ENCODE measurements at places on chromosomes 7 and 10. TPM values are rescaled to one million over a fixed set of nuclear protein-coding genes. Genes with fewer than 3 reads are reported as not detected.

GRCh38 chr10:108385963-108386362 lies 1221.5 kb upstream of the SORCS1 start:
- H3K36me3 ChIP-seq, result no peaks in the 10 kb centered on the region
- H3K27ac ChIP-seq, result no peak overlapping the region
- no peak overlapping the region for H3K4me3 ChIP-seq
- no peaks in the 10 kb centered on the region for H3K4me1 ChIP-seq
- no peaks in the 10 kb centered on the region for H3K27me3 ChIP-seq
- no peak for DNase-seq

STOX1 gene
- 0.22 TPM for total RNA-seq

GRCh38 chr10:106387063-106387462 lies 777.4 kb downstream of the SORCS1 start:
- no peaks in the 10 kb centered on the region for H3K27me3 ChIP-seq
- no peak overlapping the region for H3K27ac ChIP-seq
- no peak for DNase-seq
- no peak overlapping the region for H3K4me3 ChIP-seq

DNA sequence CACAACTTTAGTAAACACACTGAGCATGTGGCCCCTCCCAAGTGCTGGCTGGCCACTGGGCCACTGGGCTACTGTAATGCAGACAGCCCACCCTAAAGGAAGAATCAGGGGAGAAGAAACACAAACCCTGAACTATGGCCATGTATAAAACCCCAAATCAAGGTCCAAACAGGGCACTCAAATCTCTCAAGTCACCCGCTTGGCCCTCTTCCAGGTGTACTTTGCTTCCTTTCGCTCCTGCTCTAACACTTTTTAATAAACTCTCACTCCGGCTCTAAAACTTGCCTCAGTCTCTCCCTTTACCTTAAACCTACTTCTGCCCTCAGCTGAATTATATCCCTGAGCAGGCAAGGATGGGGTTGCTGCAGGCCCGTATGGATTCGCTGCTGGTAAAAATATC lies 72.6 kb downstream of the TPK1 start:
- H3K4me1 ChIP-seq, result peaks cover 2% of the 10 kb centered on the region
- H3K36me3 ChIP-seq, result peaks cover 23% of the 10 kb centered on the region
- no peak overlapping the region for H3K27ac ChIP-seq
- H3K4me3 ChIP-seq, result no peak overlapping the region
- no peak for DNase-seq
- H3K27me3 ChIP-seq, result no peaks in the 10 kb centered on the region

GRCh38 chr10:58335306-58336005 lies 650 bp downstream of the UBE2D1 start:
- peaks cover 34% of the 10 kb centered on the region for H3K4me1 ChIP-seq
- DNase-seq, result peak; percentile 42
- H3K36me3 ChIP-seq, result peaks cover 14% of the 10 kb centered on the region
- peak overlapping the region; percentile 91 for H3K4me3 ChIP-seq
- no peaks in the 10 kb centered on the region for H3K27me3 ChIP-seq
- peak overlapping the region; percentile 69 for H3K27ac ChIP-seq

GRCh38 chr7:5381071-5381772 lies 42.4 kb downstream of the TNRC18 start:
- H3K4me3 ChIP-seq, result no peak overlapping the region
- no peaks in the 10 kb centered on the region for H3K27me3 ChIP-seq
- H3K4me1 ChIP-seq, result peaks cover 25% of the 10 kb centered on the region
- peaks cover 7% of the 10 kb centered on the region for H3K36me3 ChIP-seq

DNA sequence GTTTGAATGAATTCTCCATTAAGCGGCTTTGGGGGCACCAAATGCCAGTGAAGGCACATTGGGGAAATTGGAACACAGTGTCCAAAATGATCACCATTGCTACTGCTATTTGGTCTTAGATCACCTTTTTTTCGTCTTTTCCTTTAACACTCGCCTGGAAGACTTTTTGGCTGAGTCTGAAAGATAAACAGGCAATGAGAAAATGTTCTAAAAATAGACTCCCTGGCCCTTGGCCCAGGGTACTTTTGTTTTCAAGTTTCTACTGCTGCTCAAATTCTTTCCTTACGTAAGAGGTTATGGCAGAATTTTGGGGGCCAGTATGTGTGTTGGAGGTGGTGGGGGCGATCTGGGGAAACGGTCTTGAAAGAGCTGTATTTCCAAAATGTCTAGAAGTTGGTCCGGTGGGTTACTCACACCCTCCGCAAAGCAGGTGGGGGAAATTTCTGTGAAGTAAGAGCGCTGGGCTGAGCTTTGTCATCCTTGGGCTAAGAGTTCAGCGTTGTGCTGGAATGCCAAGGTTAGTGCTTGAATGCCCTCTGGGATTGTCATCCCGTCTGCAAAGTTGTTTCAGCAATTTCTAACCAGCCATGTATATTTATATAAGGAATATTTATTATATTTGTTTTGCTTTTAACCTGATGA lies 1.3 kb upstream of the ITPRIP start:
- peaks cover 31% of the 10 kb centered on the region for H3K4me1 ChIP-seq
- peak overlapping the region; percentile 100 for H3K27ac ChIP-seq
- no peaks in the 10 kb centered on the region for H3K27me3 ChIP-seq
- peaks cover 15% of the 10 kb centered on the region for H3K36me3 ChIP-seq
- no peak for DNase-seq

DNA sequence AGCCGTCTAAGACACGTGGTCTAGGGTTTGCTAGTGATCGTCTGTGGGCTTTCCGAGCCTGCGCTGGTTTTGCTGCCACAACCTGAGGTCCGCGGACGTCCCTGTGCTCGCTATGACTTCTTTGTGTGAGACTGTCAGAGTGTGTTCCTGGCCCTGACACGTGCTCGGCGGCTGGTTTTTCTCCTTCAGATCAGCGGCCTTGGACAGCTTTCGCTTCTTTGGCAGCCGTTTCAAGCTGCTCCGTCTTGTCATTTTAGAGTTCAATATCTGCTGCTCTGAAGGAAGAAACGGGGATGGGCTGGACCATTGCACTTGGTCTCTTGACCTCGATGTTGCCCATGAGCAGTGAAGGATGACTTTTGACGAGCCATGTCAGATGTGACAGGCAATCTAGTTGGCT lies 147.3 kb downstream of the MGMT start:
- no peak overlapping the region for H3K27ac ChIP-seq
- no peaks in the 10 kb centered on the region for H3K4me1 ChIP-seq
- no peaks in the 10 kb centered on the region for H3K27me3 ChIP-seq
- peaks cover 51% of the 10 kb centered on the region for H3K36me3 ChIP-seq
- DNase-seq, result no peak

DNA sequence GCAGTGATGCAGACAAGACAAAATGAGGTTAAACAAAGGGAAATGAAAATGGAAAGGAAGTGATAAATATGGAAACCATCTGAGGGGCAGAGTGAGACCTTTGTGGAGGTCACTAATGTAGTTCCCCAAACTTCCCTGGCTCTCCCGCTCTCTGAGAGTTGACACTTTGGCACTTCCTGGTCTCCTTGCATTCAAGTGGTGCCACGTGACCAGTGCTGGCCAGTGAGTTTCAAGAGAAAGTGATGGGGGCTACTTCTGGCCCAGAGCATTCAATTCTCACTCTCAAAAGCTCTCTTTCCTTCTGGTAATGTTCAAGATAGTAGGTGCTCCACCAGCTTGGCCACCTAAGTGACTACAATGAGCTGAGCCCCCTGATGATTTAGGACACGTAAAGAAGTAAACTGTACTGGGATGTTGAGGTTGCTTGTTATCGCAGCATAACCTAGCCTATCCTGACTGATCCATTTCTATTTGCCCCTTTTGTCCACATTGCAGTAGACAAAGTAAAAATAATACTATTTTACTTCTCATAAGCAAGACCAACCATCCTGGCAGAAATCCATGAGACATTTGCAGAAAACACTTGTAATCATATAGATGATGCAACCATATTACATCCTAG lies 242.0 kb upstream of the YAE1 start:
- H3K27ac ChIP-seq, result no peak overlapping the region
- no peaks in the 10 kb centered on the region for H3K4me1 ChIP-seq
- no peaks in the 10 kb centered on the region for H3K36me3 ChIP-seq
- no peak overlapping the region for H3K4me3 ChIP-seq
- no peak for DNase-seq

DNA sequence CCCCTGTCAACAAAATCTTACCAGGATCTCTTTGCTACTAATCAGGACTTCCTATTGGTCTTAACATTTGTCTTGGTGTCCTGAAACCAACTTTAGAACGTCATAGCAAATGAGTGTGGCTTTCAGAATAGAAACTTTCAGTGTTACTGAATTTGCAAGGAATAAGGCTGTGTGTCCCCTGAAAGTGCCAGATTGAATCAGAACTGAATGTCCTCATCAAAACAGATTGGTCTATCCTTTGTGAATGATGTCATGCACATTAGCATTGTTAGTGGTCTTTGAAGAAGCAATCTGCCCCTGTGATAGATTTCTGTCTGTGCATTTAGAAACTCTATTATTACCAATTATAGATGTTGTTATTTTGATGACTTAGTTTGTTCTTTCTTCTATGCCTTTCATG lies 119.9 kb downstream of the AGMO start:
- no peak overlapping the region for H3K4me3 ChIP-seq
- H3K4me1 ChIP-seq, result no peaks in the 10 kb centered on the region
- DNase-seq, result no peak
- H3K36me3 ChIP-seq, result no peaks in the 10 kb centered on the region
- no peak overlapping the region for H3K27ac ChIP-seq

DNA sequence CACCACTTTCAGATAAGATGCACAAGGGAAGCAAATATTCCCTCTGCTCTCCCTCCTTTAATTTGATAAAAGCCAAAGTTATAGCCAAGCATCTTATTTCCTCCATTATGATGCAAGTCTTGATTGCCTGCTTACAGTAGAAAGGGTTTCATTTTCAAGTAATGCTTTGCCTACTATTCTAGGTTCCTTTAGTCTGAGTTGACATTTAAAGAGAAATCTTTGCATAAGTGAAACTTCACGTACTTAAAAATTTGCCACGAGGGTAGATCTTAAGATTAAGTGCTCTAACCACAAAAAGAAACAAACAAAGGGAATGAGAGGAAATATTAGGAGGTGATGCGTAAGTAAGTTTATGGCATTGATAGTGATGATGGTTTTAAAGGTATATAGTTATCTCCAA lies 78.1 kb upstream of the VWDE start:
- H3K4me3 ChIP-seq, result no peak overlapping the region
- no peak for DNase-seq
- H3K4me1 ChIP-seq, result peaks cover 12% of the 10 kb centered on the region
- peak overlapping the region; percentile 10 for H3K27ac ChIP-seq
- no peaks in the 10 kb centered on the region for H3K36me3 ChIP-seq
- no peaks in the 10 kb centered on the region for H3K27me3 ChIP-seq

SLC16A9 gene
- 1.3 TPM for total RNA-seq

FKBP6 gene
- total RNA-seq, result not detected

DNA sequence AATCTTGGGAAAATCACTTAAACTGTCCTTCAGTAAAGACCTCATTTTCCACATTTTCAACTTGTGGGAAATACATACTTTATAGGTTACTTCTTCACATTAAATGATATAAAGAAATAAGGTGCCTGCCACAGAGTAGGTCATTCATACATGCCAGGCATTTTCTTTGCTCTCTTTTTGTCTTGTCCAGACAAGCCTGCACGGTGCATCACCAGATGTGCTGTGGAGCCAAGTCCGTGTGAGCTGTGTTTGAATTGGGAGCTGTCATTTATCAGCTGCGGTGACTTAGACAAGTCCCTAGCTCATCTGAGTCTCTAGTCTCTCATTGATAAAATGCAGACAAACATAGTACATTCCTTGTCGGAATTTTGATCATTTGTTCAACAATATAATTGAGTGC lies 432.9 kb downstream of the SORCS3 start:
- H3K4me1 ChIP-seq, result no peaks in the 10 kb centered on the region
- H3K27ac ChIP-seq, result no peak overlapping the region
- no peaks in the 10 kb centered on the region for H3K36me3 ChIP-seq
- H3K4me3 ChIP-seq, result no peak overlapping the region
- H3K27me3 ChIP-seq, result peaks cover 4% of the 10 kb centered on the region
- no peak for DNase-seq

PLPP4 gene
- not detected for total RNA-seq

DNA sequence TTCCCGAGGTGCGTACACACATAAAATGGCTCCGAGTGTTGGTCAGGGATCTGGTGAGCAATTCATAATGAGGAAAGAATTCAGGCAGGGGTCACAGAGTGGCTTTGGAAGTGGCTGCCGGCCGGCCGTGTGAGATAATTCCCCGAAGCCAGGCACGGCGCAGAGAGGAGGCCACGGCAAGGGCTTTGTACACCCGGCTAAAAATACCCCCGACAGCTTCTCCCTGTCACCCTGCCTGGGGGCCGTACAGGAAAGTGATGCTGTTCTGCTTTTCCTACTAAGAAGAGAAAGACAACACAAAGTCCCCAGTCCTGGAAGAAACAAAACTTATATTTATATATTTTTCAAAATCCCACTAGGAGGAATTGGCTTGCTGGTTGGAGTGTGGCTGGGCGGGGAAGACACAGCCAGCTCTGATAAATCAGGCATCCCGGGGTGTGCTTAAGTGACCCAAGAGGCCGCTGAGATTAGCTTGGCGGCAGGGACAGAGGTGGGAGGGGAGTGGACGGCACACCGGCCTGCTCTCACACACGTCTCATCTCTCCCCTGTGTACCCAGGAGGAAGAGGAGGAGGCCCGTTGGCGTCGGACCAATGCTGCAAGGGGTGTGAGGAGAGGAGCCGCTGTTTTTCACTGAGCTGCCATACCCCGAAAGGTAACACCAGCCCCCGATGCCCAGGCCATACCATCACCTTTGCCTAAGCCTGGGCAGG lies 70.5 kb downstream of the ZMIZ1 start:
- peaks cover 40% of the 10 kb centered on the region for H3K4me1 ChIP-seq
- H3K27ac ChIP-seq, result no peak overlapping the region
- DNase-seq, result no peak
- H3K27me3 ChIP-seq, result no peaks in the 10 kb centered on the region
- no peak overlapping the region for H3K4me3 ChIP-seq

GRCh38 chr7:43785420-43785819 lies 26.9 kb downstream of the BLVRA start:
- no peak overlapping the region for H3K27ac ChIP-seq
- DNase-seq, result no peak
- H3K27me3 ChIP-seq, result no peaks in the 10 kb centered on the region
- H3K4me1 ChIP-seq, result peaks cover 12% of the 10 kb centered on the region
- peaks cover 3% of the 10 kb centered on the region for H3K36me3 ChIP-seq
- H3K4me3 ChIP-seq, result no peak overlapping the region

DNA sequence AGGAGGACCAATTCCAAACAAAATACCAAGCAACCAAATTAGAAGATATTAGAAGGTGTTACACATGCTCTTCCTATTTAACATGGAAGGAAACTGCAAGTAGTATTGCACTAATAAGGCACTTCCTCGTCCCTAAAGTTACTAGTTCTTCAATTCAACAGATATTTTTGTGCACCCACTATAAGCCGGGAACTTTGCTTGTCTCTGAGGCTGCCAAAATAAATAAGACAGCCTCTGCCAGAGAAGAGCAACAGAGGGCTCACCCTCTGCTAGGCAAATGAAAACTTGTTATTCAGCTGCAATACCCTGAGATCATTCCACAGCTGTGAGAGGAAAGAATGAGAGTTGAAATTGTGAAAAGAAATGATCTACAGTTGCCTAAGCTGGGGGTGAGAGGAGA lies 37.4 kb upstream of the GSAP start:
- H3K27me3 ChIP-seq, result no peaks in the 10 kb centered on the region
- H3K27ac ChIP-seq, result no peak overlapping the region
- no peaks in the 10 kb centered on the region for H3K4me1 ChIP-seq
- no peak for DNase-seq
- H3K36me3 ChIP-seq, result no peaks in the 10 kb centered on the region
- H3K4me3 ChIP-seq, result no peak overlapping the region

NUPR2 gene
- total RNA-seq, result not detected

- H3K4me3 ChIP-seq, result no peak overlapping the region
- H3K27me3 ChIP-seq, result peaks cover 7% of the 10 kb centered on the region
- DNase-seq, result no peak
- peaks cover 4% of the 10 kb centered on the region for H3K4me1 ChIP-seq
- no peaks in the 10 kb centered on the region for H3K36me3 ChIP-seq
Measured at GRCh38 chr10:87670586-87670985, 10.9 kb downstream of the PAPSS2 start.
